Vagina (tissue), 2 donors: ENCODE measurements at places on chromosomes 7 and 10. TPM values are rescaled to one million over a fixed set of nuclear protein-coding genes. Genes with fewer than 3 reads are reported as not detected.

GRCh38 chr7:148815612-148816011 is 68.5 kb downstream of the EZH2 start:
- DNase-seq, result no peak

DNA sequence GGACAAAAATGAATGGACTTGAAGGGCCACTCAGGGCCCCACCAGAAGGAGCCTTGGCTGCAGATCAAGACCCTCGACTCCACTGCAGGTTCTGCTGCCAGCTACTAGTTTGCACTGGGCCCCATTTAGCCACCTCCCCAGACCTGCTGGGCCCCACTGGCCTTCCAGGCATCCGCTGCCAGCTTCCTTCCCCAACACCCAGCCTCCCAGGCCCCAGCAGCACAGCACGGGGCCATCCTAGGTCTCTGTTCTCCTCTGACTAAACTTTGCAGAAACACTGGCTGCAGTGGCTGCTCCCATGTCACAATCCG is 277.4 kb upstream of the KLF14 start:
- DNase-seq, result no peak

DNA sequence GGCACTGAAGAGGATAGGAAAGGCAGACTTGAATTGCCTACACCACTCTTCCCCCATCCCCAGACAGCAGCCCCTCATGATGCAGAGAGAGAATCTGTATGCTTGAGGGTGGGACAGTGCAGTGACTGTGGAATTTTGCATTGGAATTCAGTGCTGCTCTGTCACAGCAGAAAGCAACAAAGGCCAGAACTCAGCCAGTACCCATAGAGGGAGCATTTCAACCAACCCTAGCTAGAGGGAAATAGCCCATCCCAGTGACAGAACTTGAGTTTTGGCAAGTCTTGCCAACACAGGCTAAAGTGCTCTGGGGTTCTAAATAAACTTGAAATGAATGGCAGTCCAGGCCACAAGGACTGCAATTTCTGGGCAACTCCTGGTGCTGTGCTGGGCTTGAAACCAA is 80.4 kb downstream of the TES start:
- DNase-seq, result no peak

- DNase-seq, result no peak
These were observed 20.8 kb upstream of the SDHAF3 start for GRCh38 chr7:97096661-97097060.

- DNase-seq, result no peak
These were observed 643.7 kb downstream of the INHBA start for GRCh38 chr7:41058986-41059741.

DNA sequence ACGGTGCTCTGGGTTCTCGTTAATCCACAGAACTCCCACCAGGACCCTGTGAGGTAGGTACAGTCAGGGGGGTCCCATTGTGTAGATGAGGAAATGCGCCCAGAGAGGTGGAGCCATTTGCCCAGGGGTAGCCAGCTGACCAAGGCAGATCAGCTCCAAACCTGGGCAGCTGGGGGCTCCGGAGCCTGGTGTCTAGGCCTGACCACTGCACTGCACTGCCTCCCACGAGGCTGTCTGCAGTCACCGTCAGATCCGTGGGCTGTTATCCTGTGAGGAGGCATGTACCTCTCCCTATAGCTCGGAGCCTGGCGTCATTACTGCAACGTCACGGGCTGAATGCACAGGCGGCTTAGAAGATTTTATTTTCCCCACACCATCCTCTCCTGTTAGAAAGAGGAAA is 411.8 kb upstream of the FOXK1 start:
- peak; percentile 72 for DNase-seq

DNA sequence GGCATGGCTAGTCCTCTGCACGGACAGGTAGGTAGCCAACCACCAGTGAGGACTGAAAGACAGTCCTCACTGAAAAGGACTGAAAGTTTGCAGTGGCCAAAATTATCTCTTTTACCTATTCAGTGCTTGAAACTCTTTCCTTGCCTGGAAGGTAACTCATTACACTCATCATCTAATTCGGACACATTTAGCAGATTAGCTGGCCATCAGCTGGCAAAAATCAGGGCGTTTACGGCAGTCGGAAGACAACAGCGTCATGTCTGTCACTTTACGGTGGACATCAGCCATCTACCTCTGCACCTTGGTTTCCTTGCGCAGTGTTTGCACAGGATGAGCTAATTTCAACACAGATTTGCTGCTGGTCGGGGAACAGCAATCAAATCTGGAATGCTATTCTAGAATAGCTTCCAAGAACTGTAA is 740 bp downstream of the ANXA7 start:
- no peak for DNase-seq

- no peak for DNase-seq
These were observed 113.2 kb upstream of the INHBA start for GRCh38 chr7:41816111-41816510.

GRCh38 chr10:24651923-24652322 is 71.8 kb downstream of the ARHGAP21 start:
- DNase-seq, result no peak

DNA sequence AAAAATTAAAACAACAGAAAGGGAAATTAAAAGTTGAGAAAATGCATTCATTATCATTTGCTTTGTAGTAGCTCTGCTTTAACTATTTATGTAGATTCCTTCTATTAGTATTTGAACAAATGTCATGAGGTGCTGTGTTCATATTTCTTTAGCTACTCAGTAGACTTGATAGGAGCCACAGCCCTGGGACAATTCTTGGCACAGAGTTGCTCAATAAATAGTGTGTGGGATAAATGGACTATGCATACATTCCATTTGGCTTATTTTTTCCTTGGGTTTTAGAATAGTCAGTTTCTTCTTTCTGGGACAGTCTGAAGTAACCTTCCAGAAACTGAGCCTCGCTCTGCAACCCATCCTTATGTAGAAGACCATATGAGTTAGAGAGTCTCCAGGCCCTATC is 13.4 kb downstream of the RPP30 start:
- no peak for DNase-seq

- DNase-seq, result no peak
These were observed 163.3 kb downstream of the GRID1 start for GRCh38 chr10:86203162-86203905.

- DNase-seq, result no peak
These were observed 152.3 kb upstream of the GPR26 start for GRCh38 chr10:123513870-123514269.

DNA sequence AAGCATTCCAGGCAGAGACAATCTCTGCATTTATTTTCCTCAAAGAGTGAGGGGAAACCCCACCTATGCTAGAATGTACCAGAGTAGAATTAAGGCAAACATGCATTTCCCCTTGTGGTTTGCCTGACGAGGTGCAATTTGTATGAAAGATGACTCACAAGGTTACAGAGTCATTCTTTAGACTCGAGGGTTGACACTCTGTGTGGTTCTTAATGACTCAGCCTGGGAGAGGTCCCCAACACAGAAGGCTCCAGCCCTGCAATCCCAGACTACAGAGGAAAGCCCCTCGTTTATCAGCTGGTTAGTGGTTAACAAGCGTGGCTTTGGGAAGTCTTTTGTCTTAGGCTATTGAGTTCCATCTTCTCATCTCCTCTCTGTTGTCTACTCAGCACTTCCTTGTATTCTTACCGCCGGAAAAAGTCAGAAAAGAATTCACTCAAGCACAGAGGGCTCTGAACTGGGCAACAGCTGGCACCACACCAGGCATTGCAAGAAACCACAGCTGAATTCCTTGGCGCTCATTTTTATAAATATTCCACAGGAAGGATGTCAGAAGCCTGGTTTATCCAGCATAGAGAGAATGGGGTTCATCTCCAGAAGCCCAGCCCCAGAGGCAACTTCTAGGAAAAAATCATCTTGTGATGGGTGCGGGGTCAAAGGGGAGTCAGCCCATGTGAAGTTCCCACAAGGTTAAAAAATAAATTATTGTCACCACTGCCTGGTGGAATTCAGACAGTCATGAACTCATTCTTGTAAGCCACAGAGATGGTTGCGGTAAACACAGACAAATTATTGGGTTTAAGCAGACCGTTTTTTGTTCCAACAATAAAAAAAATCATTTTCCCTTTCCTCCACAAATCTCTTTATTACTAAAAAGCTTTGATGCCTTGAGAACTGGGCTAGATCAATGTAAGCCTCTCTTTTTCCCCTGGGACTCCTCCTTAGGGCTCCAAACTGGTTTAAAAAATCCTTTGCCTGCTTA is 24.5 kb upstream of the SVIL start:
- DNase-seq, result no peak

DNA sequence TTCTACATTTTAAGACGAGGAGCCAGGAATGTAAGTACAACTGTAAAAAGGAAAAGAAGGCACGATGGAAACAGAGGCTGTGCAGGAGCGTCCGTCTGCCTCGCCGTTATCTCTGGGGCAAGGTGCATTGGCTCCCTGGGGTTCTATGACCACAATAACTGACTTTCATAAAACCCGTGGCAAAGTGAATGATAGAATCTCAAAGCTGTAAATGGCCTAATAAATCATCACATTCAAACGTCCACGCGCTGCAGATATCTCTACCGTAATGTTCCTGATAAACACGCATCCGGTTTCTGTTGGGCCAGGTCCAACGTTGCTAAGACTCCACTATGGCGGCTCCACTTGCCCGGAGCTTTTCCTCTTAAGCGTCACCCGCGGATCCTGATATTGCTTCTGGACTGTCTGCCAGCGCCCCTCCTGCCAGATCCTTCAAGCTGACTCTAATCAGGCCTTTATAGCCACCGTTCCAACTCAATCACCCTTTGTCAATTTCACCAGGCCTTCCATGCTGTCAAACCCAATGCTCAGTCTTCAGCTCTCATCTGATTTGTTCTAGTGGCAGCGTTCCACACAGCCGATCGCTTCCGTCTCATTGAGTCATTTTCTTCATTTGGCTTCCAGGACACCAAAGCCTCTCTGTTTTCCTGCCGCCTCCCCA is 265.6 kb upstream of the FOXK1 start:
- no peak for DNase-seq

DNA sequence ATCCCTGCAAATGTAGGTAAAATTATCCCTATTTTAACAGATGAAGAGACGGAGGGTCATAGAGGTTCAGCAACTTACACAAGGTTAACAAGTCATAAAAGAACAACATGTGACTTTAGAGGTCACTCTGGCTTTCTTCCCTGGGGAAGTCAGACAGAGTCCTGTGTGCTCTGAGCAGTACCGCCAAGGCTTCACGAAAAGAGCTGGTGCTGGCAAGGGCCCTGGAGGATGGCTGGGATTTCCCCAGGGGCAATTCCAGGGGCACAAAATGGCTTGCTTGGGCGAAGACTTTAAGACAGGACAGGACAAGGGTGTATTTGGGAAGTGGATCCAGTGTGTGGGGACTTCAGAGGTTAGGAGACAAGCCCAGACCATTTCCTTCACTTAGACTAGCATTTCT is 144.1 kb downstream of the PIP4K2A start:
- no peak for DNase-seq

DNA sequence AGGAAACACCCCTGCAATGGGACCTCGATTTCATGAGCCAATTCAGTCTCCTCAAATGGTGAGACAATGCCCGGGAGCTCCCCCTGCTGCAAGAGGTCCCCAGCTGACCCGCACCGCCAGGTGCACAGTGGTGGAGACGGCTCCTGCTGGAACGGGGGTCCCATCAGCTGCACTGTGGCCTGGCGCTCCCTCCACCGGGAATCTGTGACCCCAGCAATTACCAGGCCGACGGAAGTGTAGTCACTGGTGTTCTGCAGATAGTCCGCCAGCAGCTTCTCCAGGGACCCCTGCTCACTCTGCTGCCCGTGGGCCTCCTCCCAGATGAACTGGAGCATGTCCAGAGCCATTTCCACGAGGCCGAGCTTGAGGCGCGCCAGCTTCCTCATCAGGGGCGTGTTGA is 64.9 kb upstream of the NKX6-2 start:
- DNase-seq, result no peak

- no peak for DNase-seq
These were observed 212.3 kb downstream of the TCERG1L start for GRCh38 chr10:131099028-131099726.

DNA sequence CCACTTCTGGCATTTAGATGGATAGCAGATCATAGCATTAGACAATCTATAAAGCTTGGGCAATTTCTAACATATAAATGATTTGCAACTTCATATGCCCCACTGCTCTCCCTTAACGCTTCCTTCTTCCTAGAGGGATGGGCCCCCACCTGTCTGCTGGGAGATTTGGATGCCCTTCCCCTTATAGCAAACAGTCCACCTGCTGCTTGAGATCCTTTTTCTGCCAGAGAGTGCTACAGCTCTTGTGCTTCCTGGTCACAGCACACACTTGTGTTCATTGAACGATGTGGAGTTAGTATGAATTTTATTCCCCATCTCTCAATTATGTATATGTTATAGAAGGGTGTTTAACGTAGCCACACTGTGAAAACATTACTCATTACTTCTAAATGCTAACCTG is 10.4 kb upstream of the PCGF5 start:
- no peak for DNase-seq

DNA sequence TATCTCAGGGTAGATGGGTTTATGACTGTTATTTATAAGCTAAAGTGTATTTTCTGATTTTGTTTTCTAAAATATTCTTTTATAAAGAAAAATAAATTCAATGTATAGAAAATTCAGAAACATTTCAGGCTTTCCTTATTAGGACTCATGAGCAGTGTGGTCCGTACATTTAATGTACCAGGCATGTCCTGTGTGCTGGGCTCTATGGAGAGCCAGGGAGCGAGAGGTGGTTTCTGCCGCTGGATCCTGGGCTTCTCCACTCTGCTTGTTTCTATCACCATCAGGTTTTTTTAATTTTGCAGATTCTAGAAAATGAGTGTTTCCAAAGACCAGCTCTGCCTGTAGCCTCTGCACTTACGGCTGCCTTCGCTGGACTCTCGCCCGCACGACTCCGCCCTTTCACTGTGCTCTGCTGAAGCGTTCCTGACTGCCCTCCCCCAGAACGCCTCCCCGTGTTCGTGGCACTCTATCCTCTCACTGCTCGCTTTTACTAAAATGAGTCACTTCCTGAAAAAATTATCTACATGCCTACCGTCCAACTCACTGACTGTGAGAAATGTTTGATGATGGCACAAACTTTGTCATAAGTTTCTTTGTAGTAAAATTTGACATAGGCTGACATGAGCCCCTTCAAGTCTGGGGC is 188.5 kb downstream of the ZMYND11 start:
- peak; percentile 88 for DNase-seq

- no peak for DNase-seq
These were observed 23.4 kb downstream of the PROSER2 start for GRCh38 chr10:11846542-11846941.

Gene RAB18
- total RNA-seq, result 34.9 TPM

Gene PDE1C
- total RNA-seq, result 19.2 TPM

Gene SFRP4
- 56.0 TPM for total RNA-seq
